A549 (cell line): ENCODE measurements at places on chromosomes 7 and 10.

DNA sequence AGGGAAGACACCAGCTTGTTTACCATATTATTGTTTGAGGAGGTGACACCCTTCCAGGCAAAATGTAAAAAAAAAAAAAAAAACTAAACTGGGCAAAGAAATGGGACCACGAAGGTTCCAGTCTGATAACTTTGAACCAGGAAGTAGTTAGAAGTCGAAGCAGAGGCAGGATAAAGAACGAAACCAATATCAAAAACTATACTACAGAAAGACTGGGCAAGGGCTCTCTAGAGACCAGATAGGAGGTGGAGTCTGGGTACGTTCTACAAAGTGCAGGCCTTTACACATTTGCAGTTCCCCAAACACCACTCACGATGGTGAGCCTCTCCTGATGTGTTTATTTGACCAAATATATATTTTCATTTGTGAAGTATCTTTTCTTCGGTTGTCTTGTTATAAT lies 125.7 kb upstream of the CDK1 start:
- no peak for DNase-seq

DNA sequence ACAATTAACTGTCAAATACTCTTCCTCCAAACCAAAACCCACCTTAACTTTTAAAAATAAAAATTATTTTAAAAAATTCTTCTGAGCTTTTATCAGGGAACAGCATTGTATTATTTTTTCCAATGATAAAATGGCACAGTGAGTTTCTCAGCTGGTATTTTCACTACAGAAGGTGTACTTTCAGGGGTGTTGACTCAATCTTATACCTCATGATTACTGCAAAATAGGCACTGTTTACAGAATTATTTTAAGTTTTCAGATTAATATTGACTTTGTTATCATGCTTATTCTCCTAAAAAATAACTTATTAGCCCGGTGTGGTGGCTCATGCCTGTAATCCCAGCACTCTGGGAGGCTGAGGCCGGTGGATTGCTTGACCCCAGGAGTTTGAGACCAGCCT lies 24.3 kb downstream of the RHEB start:
- no peak for DNase-seq

DNA sequence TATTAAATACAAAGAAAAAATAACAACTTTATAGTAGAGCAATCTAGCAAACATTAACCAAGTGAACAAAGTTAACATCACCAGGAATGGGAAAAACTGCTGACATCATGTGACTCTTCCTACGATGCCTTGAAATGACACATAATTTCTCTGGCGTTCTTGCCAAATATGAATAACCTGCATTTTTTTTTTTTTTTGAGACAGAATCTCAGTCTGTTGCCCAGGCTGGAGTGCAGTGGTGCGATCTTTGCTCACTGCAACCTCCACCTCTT lies 126.5 kb upstream of the VKORC1L1 start:
- peak; percentile 71 for DNase-seq

DNA sequence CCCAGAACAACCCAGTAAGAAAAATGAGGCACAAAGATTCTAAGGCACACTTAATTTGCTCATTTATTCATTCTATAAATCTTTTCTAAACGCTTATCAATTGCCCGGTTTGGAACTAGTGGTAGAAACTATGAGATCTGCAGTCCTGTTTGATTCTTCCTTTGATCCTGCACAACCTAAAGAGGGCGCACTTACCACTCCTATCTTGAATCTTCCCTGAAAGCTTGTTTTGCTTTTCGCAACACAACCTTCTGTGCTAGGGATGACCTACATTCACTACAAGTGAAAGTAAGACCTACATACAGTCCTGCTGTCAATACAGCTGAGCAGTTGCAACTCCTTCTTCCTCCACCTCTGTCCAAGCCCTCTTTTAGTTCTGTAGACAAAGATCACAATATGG lies 12.6 kb upstream of the ARL4A start:
- DNase-seq: no peak

- no peak for DNase-seq
Observed at GRCh38 chr7:94160719-94161435, 156.7 kb upstream of the BET1 start.

- DNase-seq: no peak
Observed at GRCh38 chr7:90276033-90276728, 31.2 kb downstream of the CFAP69 start.

DNA sequence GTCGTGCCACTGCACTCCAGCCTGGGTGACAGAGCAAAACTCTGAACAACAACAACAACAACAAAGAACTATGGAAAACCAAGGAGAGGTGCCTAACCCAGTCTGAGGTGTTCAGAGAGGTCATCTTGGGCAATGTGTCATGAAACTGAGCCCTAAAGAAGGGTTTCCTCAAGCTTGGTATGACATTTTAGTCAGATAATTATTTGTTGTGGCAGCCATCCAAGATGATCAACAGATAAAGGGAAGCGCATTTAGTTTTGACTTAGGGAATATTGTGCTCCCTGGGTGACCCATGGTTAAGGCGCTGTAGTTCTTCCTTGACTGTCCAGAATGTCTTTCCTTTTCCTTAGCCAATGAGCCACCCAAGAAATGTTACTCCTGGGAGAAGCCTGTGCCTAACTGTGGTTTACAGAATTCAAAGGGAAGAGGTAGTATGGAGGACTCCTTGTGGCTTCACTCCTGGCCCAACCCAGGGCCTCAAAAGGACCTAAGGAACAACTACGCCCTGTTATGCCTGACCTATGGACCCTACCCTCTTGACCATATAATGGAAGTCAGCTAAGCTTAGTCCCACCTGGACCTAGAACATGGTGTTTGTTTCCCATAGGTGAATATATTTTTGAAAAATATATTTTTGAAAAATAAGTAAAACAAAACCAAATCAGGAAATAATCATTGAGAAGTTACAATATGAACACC lies 42.4 kb downstream of the TPST1 start:
- DNase-seq: no peak

GRCh38 chr10:31129271-31129670 lies 97.6 kb upstream of the ZNF438 start:
- no peak for DNase-seq

DNA sequence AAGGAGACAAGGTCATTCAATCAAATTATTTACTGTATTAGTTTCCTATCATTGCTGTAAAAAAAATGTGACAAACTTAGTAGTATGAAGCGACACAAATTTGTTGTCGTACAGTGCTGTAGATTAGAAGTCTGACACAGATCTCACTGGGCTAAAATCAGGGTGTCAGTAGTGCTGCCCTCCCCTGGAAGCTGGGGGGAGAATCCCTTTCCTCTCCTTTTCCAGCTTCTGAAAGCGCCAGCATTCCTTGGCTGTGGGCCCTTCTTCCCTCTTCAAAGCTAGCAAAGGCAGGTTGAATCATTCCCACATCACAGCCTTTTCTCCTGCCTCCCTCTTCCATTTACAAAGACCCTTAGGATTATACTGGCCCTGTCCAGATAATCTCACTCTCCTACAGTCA lies 28.0 kb downstream of the VPS41 start:
- DNase-seq: no peak

GRCh38 chr7:157280216-157280841 lies 56.5 kb upstream of the DNAJB6 start:
- no peak for DNase-seq

DNA sequence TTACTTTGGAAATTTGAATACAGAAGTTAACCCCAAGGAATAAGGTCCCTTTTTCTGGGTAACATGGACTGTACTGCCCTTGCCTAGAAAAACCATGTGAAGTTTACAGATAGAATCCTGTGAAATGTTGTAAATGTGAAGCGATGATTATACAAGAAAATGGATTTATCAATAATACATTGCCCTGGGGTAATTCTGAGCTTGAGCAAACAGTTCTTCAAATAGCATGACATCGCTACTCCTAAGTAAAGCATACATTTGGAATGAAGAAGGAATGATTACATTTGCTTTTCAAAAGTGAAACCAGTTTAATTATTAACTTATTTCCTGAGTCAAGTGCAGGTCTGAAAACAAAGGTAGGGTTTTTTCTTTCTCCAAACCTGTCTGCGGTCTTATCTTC lies 43.3 kb upstream of the FZD8 start:
- peak; percentile 14 for DNase-seq

DNA sequence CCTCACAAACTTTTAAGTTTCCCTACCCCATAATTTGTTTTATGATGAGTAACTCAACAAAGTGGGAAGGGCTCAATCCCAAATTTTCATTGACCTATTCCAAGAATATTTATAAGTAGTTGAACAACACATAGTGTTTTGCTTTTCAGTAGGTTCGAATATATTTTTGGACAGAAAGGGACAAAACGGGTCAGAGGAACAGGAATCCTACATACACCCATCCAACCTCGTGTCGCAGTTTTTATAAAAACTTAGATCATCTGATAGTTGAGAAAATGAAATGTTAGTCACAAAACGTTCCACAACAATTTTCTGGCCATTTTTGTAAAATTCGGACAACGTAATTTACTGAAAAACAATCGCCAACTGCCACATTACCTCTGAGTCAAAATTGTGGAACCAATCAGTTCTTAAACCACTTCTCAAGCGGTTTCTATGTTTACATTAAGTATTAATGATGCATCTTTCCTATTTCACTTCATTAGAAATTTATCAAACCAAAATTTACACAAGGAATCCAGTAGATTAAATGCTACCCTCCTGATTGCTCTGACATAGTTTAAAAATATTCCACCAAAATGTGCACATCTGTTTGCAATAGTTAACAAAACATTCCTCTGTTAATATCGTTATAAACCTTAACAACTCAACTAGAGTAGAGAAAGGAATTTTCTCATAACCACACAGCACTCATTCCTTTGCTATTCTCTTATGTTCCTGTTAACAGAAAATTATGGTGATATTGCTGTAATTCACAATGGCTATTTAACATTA lies 6.3 kb downstream of the WNT16 start:
- DNase-seq: no peak

GRCh38 chr7:133561396-133561795 lies 308.5 kb downstream of the EXOC4 start:
- no peak for DNase-seq

DNA sequence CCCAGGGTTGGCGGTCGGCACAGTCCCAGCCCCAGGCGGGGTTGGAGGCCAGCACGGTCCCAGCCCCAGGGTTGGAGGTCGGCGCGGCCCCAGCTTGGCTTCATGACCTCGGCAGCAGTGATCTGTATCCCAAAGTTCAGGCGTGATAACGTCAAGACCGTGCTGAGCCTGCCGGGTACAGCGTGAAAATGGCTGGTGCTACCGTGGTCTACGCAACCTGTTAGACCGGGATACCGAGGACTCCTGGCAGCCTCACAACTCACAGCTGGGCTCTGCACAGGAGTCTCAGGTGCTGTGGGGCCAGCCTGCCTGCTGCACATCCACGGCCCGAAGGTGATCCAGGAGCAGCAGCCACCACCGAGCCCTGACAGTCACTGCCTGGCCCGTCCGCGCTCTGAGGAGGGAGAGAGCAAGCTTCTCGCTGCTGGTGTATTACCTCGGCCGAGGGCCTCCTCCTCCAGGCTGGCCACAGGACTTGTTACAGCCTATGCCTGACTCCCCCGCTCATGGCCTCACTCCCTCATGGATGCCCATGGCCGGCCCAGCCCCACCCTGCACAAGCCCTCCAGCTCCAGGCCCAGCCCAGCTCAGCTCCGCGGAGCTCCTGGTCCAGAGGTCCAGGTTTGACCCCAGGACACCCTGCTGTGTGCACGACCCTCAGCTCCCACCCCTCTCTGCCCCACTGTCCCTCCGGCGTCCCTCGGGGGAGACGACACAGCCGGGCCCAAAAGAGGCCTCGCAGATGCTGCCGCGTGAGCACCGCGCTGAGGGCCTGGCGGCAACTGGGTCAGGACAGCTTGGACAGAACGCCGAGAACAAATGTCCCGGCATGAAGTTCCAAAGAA lies 156.0 kb downstream of the ELFN1 start:
- no peak for DNase-seq

DNA sequence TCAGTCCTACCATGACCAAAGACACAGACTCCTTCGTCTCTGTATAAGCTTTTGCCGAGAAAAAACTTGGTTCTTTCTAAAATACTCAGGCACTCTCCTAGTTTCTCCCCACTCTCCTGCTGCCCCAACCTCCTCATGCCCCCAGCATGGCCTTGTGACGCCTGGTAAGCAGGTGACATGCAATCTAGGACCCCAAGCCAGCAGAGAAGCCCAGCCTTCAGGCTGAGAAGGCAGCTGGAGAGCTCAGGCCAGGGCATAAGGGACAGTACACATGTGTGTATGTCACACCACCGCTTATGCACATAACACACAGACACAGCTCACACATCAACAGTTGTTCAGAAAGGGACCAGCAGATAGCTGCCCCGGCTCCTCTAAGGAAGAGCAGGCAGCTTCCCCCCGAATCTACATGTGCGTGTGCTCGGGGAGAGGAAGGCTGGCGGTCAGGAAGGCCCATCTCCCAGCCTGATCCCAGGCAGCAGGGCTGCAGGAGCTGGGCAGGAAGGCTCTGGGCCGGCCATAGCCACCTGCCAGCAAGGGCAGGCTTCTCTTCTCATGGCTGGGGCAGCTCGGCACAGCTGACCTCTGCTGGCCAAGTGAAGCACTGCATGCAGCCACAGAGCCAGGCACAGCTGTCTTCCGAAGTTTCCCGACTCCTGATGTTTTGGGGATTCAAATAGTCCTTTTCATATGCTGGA lies 8.5 kb downstream of the DDX56 start:
- DNase-seq: peak; percentile 63

- peak; percentile 89 for DNase-seq
Observed at GRCh38 chr10:116849248-116850057, at the start of gene ENO4. Gene ENO4 (plus strand): TSS chr10:116849499. CDS start chr10:116849567, 68 bp downstream.

- DNase-seq: no peak
Observed at GRCh38 chr7:122864016-122864415, 22.2 kb downstream of the CADPS2 start.

DNA sequence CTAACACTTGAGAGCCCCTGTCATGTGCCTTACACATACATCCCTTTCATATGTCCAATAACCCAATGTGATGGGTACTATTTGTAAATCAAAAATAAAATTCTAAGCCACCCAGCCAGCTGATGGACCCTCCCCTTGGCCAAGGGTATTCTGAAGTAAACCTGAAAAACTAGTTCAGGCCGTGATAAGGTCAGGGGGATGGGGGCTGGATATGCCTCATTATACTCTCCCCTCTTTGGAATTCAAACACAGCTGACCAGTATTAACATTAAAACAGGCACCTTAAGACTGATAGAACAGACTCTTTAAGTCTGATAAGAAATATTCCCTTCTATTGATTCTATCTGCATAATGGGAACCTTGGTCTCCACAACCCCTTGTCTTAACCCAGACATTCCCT lies 51.9 kb downstream of the SLC16A9 start:
- DNase-seq: no peak

GRCh38 chr7:145951566-145951965 lies 165.0 kb upstream of the CNTNAP2 start:
- no peak for DNase-seq

- DNase-seq: no peak
Observed at GRCh38 chr7:105497016-105497415, 25.1 kb downstream of the PUS7 start.
